Sigmoid colon (tissue), 7 donors: ENCODE measurements at places on chromosomes 16 and 17. TPM values are rescaled to one million over a fixed set of nuclear protein-coding genes. Genes with fewer than 3 reads are reported as not detected.

DNA sequence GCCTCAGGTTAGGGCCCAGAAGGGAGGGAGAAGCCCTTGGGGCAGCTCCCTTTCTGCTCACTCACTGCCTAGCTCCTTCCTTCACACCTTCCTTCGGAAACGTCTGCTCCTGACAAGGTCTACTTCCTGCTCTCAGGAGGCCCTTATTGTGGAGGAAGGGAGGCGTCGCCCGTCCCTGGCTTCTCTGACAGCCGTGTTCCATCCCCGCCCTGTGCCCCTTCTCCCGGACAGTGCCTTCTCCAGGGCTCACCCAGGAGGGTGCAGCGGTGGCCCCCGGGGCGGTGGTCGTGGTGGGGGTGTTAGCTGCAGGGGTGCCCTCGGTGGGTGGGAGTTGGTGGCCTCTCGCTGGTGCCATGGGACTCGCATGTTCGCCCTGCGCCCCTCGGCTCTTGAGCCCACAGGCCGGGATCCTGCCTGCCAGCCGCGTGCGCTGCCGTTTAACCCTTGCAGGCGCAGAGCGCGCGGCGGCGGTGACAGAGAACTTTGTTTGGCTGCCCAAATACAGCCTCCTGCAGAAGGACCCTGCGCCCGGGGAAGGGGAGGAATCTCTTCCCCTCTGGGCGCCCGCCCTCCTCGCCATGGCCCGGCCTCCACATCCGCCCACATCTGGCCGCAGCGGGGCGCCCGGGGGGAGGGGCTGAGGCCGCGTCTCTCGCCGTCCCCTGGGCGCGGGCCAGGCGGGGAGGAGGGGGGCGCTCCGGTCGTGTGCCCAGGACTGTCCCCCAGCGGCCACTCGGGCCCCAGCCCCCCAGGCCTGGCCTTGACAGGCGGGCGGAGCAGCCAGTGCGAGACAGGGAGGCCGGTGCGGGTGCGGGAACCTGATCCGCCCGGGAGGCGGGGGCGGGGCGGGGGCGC lies 231.9 kb downstream of the SEC14L1 start:
- peak; percentile 95 for DNase-seq

- no peak for DNase-seq
These were observed 19.3 kb upstream of the KRT19 start for GRCh38 chr17:41547378-41547841.

DNA sequence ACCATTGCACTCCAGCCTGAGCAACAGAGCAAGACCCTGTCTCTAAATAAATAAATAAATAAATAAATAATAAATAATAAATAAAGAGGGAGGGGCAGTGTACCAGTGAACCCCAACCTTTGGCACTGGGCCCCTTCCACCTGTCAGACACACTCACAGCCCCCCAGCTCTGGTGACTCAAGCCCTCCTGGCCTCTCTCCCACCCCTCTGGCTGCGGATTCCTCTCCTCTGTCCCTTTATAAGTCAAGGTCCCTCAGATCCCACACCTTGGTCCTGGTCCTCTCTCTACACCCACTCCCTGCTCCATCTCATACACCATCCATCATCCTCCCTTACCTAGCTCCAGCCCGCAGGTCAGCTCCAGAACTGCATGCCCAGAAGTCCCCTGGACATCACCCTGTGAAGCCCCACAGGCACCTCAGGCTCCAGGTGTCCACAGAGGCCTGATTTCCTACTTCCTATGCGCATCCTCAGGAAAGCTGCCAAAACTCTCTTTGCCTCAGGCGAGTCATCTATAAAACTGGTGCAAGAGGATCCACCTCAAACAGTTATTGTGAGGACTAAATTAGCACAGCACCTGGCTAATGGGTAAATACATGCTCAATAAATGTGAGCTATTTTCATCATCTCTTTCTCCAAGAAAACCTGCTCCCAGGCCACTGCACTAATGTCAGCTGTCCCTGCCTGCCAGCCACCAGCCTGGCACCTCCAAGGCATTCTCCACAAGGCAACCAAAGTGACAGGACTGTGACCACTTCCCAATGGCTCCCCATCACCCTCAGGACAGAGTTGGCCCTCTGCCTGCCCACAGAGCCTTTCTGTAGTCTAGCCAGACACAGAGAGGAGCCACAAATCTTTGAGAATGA lies 46.8 kb downstream of the BEAN1 start:
- peak; percentile 57 for DNase-seq

GRCh38 chr17:78995022-78995760 lies 14.4 kb downstream of the CANT1 start:
- DNase-seq: peak; percentile 57

Gene CES1
- total RNA-seq: 34.6 TPM
